ENCODE measurements at places on chromosomes 12 and 14.
A peak's percentile ranks its signal among the peaks of the same experiment; 100 is the strongest.

DNA sequence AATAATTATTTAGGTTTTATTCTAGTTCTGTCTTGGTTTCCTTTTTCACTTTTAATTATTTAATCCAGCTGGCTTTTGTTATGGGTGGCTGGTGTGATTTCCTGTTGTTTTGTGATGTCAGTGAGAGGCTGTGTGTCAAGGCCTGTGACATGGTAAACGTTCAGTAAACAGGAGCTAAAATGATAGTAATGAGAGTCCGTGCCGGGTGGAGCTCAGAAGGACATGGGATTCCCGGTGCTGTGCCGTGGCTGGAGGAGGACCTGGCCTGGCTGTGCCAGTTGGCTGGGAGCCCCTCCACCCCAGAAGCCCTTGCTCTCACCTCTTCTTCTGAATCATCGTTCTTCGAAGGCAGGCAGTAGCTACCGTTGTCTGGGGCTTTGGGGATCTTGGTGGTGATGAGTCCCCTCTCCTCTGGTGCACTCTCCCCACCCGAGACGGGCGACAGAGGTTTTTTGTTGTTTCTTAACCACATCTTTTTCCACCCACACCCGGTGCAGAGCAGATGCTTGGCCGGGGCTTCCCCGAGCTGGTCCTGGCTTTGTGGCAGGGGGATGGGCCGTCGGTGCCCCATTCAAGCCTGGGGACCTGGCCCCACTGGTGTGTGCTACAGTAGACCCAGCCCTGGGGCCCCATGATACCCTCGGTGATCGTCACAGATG, 29.1 kb downstream of the SH2B3 start:
- no peak for DNase-seq

DNA sequence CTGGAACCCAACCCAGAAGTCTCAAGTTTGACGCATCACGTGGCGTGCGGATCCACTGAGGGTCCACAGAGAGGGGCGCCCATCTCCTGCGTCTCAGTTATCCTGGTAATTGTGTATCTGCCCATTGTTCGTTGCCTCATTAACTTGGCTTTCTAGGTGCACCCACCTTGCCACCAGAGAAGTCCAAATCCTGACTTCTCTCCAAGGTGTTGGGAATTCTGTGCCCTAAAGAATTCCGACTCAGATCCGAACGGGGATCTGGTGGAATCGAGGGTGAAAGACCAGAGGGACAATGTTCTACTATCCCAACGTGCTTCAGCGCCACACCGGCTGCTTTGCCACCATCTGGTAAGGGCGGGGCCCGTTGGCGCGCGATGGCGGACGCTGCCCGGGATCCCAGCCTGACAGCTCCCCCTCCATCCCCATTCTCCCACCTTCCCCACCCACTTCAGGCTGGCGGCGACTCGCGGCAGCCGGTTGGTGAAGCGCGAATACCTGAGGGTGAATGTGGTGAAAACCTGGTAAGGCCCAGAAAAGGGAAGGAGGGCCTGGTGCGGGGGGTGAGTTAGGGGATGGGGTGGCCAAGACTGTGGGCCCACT, 481 bp downstream of the REC8 start:
- DNase-seq = peak; percentile 63

DNA sequence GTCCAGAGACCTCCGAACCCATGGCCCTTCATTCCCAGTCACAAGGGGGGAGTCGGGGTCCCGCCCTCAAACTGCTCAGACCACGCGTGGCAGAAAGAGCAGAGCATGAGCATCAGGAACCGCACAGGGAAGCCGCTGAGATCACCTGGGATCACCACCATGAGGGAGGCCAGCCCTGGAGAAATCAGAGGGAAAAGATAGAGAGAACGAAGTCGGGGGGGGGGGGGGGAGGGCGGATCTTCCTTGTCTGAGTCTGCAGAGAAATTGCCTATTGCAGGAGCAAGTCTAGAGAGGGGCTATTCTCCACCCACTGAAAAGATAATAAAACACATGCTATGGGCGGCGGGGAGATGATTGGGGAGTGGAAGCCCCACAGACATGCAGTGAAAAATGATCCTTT, 884 bp upstream of the TMEM132C start:
- DNase-seq = no peak

DNA sequence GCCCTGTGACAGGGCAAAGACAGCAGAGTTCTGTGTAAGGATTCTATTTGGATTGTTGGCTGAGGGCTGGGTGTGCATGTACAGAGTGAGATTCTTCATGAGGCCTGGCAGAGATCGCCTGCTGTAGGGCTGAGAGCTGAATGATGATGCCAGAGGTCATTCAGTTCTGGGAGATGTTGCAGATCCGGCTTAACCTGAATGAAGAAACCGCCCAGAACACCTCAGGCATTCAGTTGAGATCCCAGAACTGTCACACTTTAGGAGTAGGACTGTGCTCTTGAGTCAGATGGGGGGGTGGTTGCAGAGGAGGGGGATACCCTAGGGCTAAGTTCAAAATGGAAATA, 5.8 kb upstream of the EVL start:
- DNase-seq = no peak

GRCh38 chr14:97777622-97778355, 980.6 kb downstream of the VRK1 start:
- DNase-seq = no peak

DNA sequence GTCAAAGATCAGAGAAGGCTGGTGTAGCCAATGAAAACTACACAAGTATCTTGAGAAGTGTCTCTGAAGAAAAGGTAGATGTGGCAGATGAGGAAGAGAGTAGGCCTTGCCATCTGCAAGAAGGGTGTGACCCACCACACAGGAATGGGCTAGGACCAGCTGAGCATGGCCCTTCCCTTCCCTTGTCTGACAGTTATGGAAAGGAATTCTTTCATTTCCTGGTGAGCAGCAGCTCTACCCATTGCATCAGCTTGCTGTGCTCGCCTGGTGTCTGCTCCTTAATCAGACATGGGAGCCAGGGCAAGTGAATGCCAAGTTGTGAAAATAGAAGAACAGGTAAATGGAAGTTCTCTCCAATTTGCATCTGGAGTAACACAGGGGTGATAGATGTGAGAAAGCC, 145.2 kb upstream of the KRR1 start:
- no peak for DNase-seq

DNA sequence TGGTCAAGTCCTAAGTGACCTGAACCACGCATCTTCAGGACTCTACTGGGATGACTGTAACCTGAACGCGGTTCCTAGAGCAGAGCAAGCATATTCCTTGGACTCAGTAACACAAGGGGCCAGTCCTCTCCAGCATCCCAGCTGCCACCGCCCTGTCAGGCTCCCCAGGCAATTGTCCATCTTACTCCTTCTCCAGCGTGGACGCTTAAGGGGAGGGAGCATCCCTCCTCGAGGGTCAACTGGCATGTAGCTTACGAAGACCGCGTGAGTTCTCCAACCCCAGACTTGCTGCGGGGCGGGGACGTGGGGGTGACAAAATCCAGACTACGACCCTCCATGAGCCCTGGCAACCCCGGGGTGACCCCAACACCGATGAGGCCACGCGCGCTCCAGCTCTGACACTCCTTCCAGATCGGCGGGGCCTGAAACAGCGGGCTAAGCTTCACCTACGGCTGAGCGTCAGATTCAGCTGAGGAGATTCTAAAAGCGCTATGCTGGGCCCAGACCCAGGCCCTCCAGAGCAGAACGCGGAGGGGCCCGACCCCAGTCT, 846 bp upstream of the MTHFD1 start:
- DNase-seq = no peak

DNA sequence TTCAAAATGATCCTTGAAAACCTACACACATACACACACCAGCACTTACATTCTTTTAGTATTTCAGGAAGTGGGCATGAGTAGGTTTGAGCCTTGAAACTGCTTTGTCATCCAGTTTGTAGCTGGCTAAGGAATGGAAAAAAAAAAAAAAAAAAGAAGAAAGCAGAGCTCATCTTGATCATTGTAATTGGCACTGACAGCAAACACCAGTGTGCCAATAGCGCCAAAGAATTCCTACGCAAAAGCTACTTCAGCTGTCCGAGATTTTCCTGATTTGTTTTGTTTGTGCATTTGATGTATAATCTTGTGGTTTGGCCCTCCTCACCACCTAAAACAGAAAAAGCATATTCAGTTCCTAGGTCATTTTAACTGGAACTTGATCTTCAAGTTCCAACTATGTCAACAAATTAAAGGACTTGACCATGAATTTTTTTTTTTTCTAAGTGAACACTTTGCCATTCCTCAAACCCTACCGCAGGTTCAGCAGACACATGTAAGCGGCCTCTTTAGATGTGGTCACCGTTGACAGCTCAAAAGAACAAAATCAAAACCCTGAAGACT, 57.3 kb downstream of the FLRT2 start:
- no peak for DNase-seq

- no peak for DNase-seq
These were observed 33.5 kb downstream of the MED13L start for GRCh38 chr12:116244001-116244400.

GRCh38 chr14:104293851-104294627, 155.7 kb downstream of the KIF26A start:
- no peak for DNase-seq

Data from NCI-H2171 (cell line).